ENCODE measurements at places on chromosomes 16 and 17.

DNA sequence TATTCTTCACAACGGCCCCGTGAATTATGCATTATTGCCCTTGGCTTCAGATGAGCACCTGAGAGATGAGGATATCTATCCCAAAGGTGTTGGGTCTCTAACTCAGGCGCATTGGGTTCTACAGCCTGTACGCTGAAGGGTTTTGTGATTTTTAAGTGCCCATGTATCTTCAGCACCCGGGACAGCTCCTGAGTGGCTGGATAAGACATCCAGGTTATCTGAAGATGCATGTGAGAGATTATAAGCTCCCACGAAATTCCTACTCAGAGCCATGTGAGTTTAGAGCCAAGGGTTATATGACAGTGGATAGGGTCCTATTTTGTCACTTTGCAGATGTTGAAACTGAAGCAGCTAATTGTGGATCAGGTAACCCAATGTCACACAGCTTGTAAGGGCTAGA, 612.3 kb upstream of the EEF2KMT start:
- no peak for DNase-seq

DNA sequence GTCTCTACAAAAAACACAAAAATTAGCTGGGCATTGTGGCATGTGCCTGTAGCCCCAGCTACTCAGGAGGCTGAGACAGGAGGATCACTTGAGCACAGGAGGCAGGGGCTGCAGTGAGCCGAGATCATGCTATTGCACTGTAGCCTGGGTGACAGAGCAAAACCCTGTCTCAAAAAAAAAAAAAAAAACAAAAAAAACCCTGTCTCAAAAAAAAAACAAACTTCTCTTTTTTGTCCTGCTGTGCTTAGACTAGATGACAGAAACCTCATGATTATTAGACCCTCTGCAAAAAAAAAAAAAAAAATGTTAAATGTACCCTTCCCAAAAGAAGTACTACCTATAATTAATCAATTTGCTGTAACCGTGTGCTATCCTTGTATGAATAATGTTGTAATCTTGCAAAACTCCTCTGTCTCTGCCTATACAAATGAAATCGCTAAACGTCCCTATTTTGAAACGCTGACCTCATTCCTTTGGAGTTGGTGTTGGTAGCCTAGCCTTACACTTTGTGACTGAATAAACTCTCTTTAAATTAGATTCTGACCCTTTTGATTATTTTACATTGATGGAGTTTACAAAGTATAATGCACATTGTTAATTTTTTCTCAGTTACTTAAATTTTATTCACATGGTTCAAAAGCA, 13.6 kb upstream of the DHRS7B start:
- DNase-seq = no peak

DNA sequence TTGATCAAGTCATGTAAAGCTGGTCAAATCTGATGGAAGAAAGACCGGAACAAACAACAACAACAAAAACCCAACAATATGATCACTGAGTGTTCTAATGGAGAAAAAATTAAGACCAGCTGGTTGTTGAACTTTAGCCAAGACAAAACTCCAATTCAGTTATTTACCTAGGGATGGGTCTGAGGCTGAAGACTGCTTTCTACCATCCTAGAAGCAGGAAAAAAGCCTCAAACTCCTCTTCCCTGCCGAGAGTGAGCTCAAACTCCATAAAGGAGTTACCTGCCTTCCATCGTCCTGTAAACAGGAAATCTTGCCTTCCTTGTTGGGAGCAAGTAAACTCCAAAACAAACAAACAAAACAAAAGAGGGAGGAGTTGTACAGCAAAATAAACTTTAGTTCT, 23.1 kb upstream of the TMEM98 start:
- no peak for DNase-seq

DNA sequence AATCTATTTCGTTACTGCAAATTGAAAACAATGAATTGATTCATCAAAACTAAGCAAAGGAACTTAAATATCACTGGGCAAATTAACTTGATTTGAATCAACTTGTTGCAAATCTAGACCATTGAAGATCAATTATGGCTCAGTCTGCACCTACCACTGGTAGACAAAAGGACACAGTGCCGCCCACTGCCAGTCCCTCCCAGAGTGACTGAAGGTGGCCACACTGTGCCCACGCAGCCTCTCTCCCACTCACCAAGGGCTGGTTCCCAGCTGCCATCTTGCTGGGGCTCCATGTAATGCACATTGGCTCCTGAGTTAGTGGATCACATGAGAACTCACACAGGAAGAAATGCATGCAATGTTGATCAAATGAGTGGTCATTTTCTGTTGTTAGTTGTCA, 78.1 kb downstream of the PLXDC1 start:
- DNase-seq = no peak

DNA sequence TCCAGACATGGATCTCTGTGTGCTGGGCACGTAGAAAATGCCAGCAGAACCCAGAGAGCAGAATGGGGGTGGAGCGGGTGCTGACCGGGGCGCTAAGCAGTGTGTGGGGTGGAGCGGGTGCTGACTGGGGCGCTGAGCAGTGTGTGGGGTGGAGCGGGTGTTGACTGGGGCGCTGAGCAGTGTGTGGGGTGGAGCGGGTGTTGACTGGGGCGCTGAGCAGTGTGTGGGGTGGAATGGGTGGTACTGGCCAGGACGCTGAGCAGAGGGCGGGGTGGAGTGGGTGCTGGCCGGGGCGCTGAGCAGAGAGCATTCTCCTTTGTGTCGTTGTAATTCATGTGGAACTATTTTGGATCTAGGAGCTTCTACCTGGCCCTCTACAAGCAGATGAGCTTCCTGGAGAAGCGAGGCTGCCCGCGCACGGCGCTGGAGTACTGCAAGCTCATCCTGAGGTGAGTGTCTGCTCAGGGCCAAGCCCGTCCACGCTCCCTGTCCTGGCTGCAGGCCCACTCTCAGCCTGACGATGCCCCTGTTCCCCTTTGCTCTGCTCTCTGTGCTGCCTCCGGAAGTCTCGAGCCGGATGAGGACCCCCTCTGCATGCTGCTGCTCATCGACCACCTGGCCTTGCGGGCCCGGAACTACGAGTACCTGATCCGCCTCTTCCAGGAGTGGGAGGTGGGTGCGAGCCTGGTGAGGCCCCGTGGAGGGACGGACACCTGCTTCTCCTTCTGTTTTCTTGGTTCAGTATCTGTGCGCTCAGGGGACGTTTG, 20.3 kb upstream of the MC1R start:
- DNase-seq = no peak

DNA sequence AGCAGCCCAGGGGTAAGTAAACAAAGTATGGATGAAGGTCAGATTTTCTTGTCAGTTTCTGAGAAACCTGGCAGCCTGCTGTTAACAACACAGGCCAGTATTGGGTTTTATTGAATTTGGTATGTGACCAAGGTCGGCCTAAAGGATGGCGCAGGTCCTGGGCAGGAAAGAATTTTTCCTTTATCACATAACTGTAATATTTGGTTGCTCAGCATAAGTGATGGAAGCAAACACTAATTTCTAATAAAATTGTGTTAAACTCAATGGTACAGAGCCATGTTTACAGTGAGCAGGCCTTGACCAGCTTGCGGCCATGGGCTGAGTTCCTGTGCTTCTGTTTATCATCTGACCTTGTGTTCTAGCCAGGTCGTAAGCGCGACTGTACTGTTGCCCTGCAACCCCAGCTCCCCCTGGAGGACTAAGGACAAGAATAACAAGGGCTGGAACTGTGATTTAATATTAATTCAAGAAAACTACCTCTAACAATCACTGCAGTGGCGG, 10.5 kb downstream of the POLDIP2 start:
- DNase-seq = no peak

DNA sequence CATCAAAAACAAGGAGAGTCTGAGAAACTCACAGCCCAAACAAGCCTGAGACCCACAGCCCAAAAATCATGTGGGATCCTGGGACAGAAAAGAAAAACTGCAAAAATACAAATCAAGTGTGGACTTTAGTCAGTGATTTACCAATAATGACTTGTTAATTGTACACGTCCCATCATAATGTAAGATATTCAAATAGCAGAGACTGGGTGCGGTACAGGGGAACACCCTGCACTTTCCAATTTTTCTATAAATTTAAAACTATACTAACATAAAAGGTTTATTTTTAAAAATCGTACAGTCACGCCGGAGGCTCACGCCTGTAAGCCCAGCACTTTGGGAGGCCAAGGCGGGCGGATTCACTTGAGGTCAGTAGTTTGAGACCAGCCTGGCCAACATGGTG, 8.8 kb downstream of the CEP131 start:
- DNase-seq = no peak

- DNase-seq = no peak
These were observed 467.3 kb downstream of the KCNJ2 start for GRCh38 chr17:70636517-70637133.

Data from stimulated activated CD4-positive, alpha-beta T cell treated with anti-CD3 and anti-CD28 coated beads, Interleukin-12 subunit alpha, Interleukin-12 subunit beta, amount 100 ng/mL, for 24 hours (primary cell).